ENCODE measurements at places on chromosomes 1 and 21.

- DNase-seq, result no peak
Measured at GRCh38 chr1:20376171-20376570, 85.5 kb downstream of the VWA5B1 start.

- DNase-seq, result no peak
Measured at GRCh38 chr1:5811419-5811818, 180.8 kb downstream of the NPHP4 start.

DNA sequence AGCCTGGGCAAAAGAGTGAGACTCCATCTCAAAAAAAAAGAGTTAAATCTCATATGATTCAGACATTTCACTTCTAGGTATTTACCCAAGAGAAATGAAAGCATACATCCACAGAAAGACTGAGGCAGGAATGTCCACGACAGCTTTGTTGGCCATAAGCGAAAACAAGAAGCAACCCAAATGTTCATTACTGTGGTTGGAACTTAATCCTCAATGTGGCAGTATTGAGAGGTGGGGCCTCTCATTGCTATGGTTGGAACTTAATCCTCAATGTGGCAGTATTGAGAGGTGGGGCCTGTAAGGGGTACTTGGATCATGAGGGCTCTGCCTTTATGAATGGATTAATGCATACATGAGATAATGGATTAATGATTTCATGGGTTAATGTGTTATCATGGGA, 15.2 kb downstream of the C21orf58 start:
- DNase-seq, result no peak

- no peak for DNase-seq
Measured at GRCh38 chr1:220563564-220563963, 35.6 kb downstream of the MARK1 start.

- DNase-seq, result no peak
Measured at GRCh38 chr1:8153961-8154360, 127.9 kb upstream of the ERRFI1 start.

DNA sequence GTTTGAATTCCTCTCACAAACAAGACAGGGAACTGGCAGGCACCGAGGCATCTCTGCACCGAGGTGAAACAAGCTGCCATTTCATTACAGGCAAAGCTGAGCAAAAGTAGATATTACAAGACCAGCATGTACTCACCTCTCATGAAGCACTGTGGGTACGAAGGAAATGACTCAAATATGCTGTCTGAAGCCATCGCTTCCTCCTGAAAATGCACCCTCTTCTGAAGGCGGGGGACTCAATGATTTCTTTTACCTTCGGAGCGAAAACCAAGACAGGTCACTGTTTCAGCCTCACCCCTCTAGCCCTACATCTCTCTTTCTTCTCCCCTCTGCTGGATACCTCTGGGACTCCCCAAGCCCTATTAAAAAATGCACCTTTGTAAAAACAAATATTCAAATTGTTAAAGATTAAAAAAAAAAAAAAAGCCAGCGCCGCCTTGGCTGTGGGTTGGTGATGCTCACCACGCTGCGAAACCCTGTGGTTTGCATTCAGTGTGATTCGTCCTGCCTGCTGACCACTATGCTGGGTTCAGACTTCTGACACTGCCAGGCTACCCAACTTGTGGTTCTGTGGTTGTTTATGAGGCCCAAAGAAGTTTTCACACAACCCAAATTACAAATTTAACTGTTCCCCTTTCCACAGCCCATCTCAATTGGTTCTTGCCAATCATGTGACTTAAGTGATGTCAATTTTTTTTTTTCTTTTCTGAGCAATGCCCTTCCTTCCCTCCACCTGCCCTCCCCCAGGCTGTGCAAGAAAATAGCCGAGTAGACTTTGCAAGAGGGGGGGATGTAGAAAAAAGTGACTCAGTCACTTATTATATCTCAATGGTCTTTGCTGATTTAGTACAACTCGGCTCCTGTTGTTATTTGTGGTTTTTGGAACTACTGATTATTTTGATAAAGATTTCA, at the start of gene RUNX1:
Gene RUNX1, minus strand, starts transcription at position 597 of the 912 bp plus-strand sequence.
- DNase-seq, result no peak

DNA sequence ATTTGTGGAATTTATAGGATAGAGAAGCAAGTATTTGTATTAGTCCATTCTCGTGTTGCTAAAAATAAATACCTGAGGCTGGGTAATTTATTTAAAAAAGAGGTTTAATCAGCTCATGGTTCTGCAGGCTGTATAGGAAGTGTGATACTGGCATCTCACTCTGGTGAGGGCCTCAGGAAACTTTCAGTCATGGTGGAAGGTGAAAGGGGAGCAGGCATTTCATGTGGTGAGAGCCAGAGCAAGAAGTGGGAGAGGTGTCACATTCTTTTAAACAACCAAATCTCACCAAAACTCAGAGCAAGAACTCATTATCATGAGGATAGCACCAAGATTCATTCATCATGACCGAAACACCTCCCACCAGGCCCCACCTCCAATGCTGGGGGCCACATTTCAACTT, 18.1 kb downstream of the SDCCAG8 start:
- DNase-seq, result no peak

GRCh38 chr1:7119156-7119555, 333.9 kb downstream of the CAMTA1 start:
- DNase-seq, result no peak

DNA sequence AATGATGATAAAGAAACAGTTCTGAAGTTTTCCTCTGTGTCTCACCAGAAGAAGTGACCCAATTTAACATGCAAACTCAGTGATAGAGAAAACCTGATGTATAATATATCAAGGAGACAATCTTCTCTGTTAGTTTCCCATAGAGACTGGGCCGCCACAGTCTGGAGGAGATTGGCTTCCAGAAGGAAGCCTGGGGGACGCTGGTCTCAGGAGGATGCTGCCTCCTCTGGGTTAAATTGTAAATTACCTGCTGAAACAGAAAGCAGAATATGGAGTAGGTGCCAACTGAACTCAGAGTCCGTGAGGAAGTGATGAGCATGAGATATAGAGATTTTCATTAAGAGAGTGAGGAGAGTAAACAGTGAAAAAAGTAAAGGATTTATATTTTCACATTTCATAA, 15.8 kb downstream of the OR14I1 start:
- DNase-seq, result no peak

DNA sequence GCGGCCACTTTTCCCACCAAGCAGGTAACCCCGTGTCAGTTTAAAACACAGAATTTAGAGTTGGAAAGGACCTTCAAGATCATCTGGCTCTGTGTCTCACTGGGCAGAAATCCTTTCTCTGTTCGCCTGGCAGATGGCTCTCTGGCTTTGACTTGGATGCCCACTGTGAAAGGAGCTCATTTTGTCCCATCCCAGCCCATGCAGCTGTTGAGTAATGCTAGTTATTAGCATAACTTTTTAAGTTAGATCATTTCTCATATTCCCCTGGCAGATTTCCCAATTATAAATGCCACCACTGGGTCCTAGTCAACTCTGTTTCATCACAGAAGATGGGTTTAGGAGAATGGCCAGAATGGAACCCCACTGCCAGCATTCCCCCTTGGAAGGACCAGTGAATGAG, 55.9 kb downstream of the SLC35F3 start:
- DNase-seq, result no peak

- DNase-seq, result no peak
Measured at GRCh38 chr1:110455151-110455550, 4.2 kb downstream of the PROK1 start.

GRCh38 chr1:63829349-63830327, 55.8 kb downstream of the ROR1 start:
- DNase-seq, result no peak

DNA sequence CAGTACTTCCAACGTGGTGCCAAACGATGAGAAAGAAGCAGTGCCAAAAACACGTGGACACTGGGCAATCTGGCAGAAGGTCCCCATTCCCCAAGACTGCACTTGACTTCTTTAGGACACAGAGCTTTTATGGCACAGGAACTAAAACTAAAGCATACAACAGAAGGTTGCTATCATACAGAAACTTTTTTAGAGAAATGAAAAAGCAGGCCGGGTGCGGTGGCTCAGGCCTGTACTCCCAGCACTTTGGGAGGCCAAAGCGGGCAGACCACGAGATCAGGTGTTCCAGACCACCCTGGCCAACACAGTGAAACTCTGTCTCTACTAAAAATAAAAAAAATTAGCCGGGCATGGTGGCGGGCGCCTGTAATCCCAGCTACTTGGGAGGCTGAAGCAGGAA, 43.0 kb downstream of the GNB1 start:
- no peak for DNase-seq

DNA sequence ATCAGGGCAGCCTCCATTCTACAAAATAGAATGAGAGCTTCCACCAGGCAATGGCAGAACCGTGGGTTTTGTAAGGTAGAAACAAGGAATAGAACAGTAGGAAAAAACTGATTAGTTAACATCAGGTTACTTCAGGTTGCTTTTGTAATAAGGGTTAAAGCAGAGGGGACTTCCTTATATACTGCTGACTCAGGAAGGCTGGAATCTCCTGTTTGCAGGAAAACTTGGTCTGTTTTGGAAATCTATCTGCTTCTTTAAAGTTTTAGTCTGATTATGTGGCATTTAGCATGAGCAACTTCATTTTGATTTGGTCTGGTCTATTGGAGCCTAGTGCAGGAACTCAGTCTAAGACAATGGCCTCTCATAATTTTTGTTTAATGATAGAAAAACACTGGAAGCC, 32.7 kb upstream of the RAB4A start:
- DNase-seq, result no peak

Data from BJ (cell line).